ENCODE measurements at places on chromosomes 1 and 21.

DNA sequence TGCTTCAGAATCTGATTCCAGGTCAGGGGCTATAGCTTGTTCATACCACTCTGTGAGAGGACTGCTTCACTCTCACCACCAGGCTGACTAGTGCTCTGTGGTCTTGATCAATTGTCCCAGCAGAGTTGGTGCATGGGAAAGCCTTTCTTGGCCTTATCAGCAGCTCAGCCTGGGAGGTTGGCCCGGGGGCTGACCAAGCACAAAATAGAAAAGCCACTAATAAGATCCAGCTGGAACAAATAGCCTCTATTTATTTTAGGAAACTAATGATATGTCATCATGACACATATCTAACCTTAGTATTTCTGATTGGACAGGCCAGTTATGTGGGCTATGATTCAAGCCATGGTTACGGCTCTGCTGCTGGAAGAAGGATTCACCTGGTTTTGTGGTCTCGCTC is 134.2 kb downstream of the GDAP2 start:
- no peaks in the 10 kb centered on the region for H3K36me3 ChIP-seq
- no peaks in the 10 kb centered on the region for H3K4me1 ChIP-seq
- H3K27ac ChIP-seq, result no peak overlapping the region
- H3K27me3 ChIP-seq, result no peaks in the 10 kb centered on the region
- H3K4me3 ChIP-seq, result no peak overlapping the region

DNA sequence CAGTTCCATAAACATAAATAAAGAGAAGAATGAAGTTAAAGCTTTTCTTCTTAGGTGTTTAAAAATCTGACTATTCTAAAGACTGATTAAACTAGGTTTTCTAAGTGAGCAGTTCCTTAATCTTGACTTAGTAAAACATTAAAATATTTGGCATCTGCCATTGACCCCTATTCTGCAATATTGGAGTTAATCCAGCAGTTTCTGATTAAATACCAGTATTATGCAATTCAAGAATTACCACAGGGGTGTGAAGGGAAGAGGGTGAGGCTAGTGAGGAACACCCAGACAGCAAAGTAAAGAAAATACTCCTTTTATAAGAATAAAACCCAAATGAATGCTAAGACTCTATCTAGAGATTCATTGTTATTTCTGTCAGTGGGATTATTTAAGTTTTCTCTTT is 40.9 kb downstream of the CLIC4 start:
- no peak for DNase-seq
- no peak overlapping the region for H3K4me3 ChIP-seq
- peak overlapping the region; percentile 32 for H3K27ac ChIP-seq
- peaks cover 33% of the 10 kb centered on the region for H3K4me1 ChIP-seq
- no peaks in the 10 kb centered on the region for H3K27me3 ChIP-seq

DNA sequence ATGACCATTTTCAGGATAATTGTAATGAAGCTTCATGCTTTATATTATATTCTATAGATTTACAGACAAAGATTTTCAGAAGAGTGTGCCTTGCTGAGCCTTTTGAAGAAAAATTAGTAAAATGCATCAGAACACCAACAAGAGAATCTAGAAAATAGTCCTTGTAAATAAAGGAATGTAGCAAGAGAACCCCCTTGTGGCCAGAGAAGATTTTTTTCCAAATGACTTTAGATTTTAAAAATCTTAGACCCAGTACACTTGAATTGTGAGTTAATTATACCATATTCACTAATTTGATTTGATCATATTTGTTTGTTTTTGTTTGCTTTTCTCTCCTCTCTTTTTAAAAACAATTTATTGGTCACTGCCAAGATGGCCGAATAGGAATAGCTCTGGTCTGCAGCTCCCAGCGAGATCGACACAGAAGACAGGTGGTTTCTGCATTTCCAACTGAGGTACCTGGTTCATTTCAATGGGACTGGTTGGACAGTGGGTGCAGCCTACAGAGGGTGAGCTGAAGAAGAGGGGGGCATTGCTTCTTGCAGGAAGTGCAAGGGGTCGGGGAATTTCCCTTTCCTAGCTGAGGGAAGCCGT is 12.8 kb upstream of the IFI44L start:
- no peak overlapping the region for H3K27ac ChIP-seq
- no peak overlapping the region for H3K4me3 ChIP-seq
- no peak for DNase-seq
- H3K27me3 ChIP-seq, result no peaks in the 10 kb centered on the region

DNA sequence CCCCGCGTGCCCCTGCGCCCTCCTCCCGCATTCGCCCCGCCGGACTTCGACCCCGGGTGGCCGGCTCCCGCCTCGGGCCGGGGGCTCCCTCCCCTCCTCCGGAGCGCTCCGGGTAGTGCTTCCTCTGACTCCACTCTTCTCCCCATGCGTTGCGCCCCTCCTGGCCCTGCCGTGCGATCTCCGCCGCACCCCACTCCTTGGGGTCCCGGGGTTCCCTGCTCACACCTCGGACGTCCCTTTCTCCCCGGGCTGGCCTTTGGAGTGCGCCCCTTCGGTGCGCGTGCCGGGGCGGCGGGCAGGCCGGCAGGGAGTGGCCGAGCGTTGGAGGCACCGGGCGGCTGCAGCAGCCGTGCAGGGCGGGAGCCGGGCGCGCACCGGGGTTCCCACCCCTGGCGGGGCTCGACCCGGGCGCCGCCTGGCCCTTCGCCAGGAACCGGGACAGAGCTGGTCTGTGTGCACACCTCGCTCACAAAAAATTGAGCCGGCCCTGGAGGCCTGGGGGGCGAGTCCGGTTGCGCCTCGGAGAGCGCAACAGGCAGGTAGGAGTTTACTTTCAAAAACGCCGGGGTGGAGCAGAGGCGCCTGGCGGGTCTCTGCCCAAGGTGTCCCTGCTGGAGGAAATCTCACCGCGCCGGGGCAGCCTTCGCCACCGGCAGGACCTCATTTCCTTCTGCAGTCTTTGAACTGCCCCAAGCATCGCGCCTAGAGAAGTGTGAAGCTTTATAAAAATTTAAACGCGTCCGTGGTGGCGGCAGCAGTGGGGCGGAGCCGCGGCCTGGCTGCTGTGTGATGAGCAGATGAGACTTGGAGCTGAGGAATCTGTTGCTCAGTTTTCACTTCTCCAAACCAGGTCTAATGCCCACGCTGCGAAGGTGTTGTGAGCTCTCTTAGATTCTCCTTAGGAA is 650 bp downstream of the VANGL1 start:
- peak overlapping the region; percentile 25 for H3K4me3 ChIP-seq
- peak overlapping the region; percentile 55 for H3K27ac ChIP-seq
- peak; percentile 60 for DNase-seq
- H3K4me1 ChIP-seq, result peaks cover 36% of the 10 kb centered on the region
- H3K27me3 ChIP-seq, result no peaks in the 10 kb centered on the region

DNA sequence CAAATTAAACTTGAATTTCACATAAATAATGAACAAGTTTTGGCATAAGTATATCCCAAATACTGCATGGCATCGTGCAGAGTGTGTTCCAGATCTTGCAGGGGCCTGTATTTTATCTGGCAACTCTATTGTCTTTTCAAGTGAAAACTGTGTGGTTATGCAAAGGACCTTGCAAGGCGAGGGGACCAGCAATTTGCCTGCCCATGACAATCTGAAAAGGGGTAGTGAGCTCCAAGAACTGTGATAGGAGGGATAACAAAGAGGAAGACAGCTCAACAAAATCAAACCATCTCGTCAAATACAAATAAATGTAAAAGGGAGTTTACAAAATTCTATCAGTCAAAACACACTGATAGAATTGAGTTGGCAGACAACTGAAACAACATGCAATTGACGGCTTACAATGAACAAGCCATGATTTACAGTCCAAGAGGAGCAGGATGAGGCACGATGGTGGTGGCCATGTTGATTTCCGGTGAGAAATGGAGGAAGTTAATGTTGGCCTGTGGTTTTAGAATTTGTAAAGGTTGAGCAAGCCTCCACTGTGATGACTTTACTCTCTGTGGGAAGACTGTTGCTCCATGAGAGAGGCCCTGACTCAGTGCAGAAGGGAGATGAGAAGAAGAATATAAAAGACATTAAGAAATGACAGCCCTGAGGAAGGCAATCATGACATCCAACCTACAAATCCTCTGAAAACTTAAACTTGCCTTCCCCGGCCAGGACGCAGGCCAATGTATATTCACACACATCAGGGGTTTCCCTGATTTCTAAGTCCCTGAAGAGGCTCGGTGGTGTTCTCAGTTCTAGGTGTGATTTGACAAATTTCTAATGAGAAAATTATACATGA is 132.2 kb downstream of the ADSS2 start:
- H3K36me3 ChIP-seq, result no peaks in the 10 kb centered on the region
- peak overlapping the region; percentile 49 for H3K27ac ChIP-seq
- no peaks in the 10 kb centered on the region for H3K27me3 ChIP-seq
- DNase-seq, result no peak
- H3K4me1 ChIP-seq, result peaks cover 29% of the 10 kb centered on the region

DNA sequence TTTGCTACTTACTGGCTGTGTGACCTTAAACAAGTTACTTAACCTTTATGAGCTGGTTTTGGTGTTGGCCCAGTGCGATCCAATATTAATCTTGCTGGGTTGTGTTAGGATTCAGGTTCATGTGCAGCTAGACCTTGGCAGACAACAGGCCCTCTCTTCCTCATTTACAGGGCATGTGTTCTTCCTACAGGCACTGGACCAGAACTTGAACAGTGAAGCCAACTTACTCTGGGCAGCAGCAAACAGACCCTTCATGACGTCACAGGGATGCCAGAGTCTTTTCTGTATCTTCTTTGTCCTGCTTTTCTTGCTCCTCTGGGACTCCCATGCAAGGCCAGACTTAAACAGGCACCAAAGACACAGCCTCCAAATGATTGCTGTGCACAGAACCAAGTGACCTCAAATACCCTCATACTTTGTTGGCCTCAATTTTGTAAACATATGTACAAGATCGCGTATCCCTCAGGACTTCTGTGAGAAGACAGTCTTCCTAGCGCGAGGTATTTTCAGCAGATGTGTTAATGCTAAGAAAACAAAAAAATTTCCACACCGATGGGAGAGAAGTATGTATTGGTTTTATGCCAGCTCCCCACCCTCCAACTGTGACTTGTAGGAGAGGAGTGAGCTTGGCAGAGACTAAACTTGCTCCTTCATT is 73.7 kb downstream of the URB2 start:
- H3K27me3 ChIP-seq, result no peaks in the 10 kb centered on the region
- DNase-seq, result no peak
- no peak overlapping the region for H3K4me3 ChIP-seq

DNA sequence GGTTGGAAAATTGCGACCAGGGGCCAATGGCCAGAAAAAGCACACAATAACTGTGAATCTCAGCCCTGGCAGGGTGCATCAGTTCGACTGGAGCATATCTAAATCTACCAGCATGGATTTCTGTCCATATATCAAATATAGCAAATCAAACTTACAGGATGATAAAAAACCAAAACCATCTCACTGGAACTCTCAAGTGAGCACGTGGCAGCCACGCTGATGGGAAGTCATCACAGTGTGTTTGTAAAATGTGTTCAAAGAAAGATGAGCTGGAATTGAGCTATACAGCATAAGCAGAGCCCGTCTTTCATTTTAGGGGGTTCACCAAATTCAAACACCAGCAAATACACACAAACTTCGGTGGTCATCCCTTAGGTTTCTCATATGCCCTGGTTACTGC is 610.1 kb downstream of the AJAP1 start:
- no peak overlapping the region for H3K4me3 ChIP-seq
- H3K4me1 ChIP-seq, result no peaks in the 10 kb centered on the region
- H3K36me3 ChIP-seq, result no peaks in the 10 kb centered on the region
- H3K27ac ChIP-seq, result no peak overlapping the region
- no peaks in the 10 kb centered on the region for H3K27me3 ChIP-seq

DNA sequence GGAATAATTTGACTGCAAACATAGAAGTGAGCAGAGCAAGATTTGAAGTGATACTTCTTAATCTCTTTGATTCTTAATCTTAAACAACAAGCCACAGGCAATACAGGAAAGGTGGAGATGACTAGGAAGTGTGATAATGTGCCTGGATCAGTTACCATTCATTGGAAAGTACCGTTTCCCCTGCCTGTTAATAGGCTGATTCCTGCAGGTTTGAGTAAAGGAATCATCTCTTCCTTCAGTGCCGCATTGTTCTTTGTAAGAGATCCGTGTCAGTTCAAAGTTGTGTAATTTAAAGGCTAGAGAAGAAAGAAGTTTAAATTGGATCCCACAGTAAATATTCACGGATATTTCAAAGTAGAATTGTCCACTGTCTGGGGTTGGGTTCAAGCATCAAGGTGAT is 43.5 kb upstream of the BCL10 start:
- H3K4me1 ChIP-seq, result no peaks in the 10 kb centered on the region
- no peak overlapping the region for H3K4me3 ChIP-seq
- DNase-seq, result no peak
- H3K36me3 ChIP-seq, result no peaks in the 10 kb centered on the region
- no peak overlapping the region for H3K27ac ChIP-seq

DNA sequence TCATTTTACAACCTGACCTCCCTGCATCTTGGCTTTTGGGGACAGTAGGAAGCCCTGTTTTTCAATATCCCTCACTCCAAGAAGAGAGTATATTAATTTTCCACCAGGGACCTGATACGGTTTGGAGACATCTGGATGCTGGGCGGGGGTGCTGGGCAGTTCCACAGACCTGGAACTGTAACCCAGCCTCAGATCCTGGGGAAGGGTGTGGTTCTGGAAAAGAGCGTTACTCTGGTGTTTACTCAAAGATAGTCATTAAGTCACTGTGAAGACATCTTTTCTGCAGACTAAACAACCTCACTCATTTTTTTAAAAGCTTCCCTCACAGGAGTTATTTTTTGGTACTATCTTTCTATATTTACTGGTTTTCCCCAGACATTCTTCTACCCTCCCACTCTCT is 189.8 kb downstream of the CLIC6 start:
- H3K27me3 ChIP-seq, result no peaks in the 10 kb centered on the region
- no peaks in the 10 kb centered on the region for H3K36me3 ChIP-seq

DNA sequence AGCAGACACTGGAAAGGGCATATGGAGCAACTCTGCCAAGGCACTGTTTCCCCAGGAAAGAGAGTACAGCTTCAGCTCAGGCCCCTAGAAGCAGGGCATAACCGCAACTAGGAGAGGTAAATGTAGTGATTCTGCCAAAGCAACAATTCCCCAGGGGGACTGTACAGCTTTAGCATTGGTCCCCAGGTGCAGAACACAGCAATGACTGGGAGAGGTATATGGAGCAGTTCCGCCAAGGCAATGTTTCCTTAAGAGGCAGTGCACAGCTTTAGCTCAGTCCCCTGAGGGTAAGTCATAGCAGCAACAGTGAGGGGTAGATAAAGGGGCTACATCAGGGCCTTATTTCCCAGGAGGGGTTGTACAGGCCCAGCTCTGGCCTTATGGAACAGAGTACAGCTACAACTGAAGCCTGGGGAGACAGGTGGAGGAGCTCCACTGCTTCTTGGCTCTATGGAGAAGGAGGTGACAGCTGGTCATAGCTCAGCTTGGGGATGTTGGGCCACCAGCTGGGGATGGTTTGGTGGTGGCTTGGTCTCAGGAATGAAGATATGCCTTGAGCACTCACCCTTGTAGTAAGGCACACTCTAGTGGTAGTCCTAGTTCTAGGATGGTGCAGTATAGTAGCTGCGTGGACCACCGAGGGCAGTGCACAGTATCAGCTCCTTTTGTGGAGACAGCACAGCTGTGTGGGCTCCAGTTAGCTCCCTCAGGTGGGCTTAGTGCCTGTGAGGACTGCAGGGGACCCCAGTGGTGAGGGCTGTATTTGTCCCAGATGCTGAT is 582.7 kb downstream of the PTPRC start:
- DNase-seq, result no peak
- H3K27me3 ChIP-seq, result no peaks in the 10 kb centered on the region
- H3K4me1 ChIP-seq, result no peaks in the 10 kb centered on the region

GRCh38 chr1:59096501-59096900 is 200.4 kb upstream of the FGGY start:
- DNase-seq, result no peak
- no peaks in the 10 kb centered on the region for H3K27me3 ChIP-seq
- no peak overlapping the region for H3K4me3 ChIP-seq
- H3K4me1 ChIP-seq, result no peaks in the 10 kb centered on the region

- H3K36me3 ChIP-seq, result no peaks in the 10 kb centered on the region
- no peaks in the 10 kb centered on the region for H3K4me1 ChIP-seq
- no peak overlapping the region for H3K4me3 ChIP-seq
- DNase-seq, result no peak
Observed at GRCh38 chr1:61504852-61505390, 220.0 kb downstream of the TM2D1 start.

All from body of pancreas (tissue), 4 donors.